ENCODE measurements at places on chromosomes 2 and 18.
A peak's percentile ranks its signal among the peaks of the same experiment; 100 is the strongest.

DNA sequence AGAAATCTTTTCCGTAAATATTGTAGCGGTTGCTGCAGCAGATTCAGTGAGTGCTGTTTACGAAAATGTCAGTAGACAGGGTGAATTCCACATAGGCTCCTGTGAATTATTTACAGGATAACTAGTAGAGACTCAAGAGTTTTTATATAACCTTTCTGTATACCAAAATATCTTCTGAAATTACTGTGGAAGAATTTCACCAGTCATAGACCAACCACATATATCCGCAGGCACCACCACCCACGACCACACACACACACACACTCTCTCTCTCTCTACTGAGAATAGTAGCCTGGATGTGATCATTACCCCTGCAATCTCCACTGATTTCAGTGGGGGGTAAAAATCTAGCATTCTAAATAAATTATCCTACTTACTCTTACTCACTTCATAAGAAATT is 341.8 kb downstream of the RBM43 start:
- no peak for DNase-seq

- no peak for DNase-seq
These were observed 241.6 kb downstream of the PIK3C3 start for GRCh38 chr18:42196651-42197050.

GRCh38 chr18:78156466-78156865 is 823.2 kb upstream of the SALL3 start:
- DNase-seq, result no peak

GRCh38 chr18:4017480-4017879 is 437.6 kb downstream of the DLGAP1 start:
- DNase-seq, result peak; percentile 65

GRCh38 chr18:22194151-22194598 is 24.8 kb downstream of the GATA6 start:
- no peak for DNase-seq

GRCh38 chr18:25825056-25825455 is 265.4 kb downstream of the SS18 start:
- DNase-seq, result no peak

- no peak for DNase-seq
These were observed 1378.4 kb upstream of the PIK3C3 start for GRCh38 chr18:40576507-40577115.

- DNase-seq, result no peak
These were observed 87.1 kb downstream of the TSHZ1 start for GRCh38 chr18:75297731-75298130.

- peak; percentile 21 for DNase-seq
These were observed 4.2 kb upstream of the TMEM185B start for GRCh38 chr2:120227111-120227991.

DNA sequence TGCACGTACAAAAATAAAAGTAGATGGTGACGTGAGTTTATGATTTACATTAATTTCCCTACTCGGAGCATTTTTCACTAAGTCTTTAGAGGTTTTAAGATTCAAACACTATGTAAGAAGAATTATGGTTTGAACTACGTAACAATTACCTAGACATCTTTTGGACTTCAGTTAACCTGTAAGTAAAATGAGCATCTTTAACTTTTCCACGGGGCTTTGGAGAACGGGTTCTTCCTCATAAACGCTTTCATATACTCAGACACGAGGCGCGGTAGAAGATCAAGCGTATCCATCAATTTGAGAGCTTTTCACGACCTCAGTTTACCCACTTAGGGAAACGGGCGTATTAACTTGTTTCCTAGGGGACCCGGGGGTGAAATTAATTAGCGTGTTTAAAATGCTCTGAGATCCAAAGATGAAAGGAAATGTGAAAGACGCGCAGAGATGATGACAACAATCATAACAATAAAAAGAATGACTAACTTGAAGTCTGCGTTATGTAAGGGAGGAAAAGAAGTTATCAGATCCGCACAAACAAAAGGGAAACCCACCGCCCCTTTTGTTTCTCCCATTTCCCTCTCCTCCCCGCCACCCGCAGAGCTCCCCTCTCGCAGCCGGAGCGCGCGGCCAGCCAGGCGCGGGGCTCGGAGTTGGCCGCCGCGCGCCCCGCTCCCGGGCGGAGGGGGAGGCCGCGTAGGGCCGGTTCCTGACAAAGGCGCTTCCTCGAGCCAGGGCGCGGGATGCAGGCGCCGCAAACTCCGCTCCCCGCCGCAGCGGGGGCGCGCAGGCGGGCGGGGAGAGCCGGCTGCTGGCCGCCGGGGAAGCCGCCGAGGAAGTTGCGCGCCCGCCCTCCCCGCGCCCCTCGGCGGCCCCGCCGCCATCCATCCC is 807 bp downstream of the PELI1 start:
- peak; percentile 43 for DNase-seq

- DNase-seq, result no peak
These were observed 141.7 kb upstream of the COPS8 start for GRCh38 chr2:236943841-236944513.

DNA sequence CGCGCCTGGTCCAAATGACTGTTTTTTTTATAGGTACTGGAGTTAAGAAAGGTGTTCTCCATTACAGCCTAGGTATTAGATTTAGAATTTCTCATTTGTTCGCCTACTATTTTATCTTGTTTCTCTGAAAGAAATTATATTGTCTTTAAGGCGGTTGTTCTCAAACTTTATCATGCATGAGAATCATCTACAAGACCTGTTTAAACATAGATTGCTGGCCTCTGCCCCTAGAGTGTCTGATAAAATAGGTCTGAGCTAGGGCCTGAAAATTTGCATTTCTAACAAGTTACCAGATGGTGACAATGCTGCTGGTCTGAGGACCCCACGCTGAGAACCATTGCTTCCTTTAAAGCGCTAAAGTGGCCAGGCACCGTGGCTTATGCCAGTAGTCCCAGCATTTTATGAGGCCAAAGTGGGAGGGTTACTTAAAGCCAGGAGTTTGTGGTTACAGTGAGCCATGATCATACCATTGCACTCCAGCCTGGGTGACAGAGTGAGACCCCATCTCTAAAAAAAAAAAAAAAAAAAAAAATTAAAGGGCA is 34.0 kb upstream of the RNF138 start:
- peak; percentile 51 for DNase-seq

GRCh38 chr2:46459694-46460093 is 19.7 kb upstream of the TMEM247 start:
- DNase-seq, result no peak

DNA sequence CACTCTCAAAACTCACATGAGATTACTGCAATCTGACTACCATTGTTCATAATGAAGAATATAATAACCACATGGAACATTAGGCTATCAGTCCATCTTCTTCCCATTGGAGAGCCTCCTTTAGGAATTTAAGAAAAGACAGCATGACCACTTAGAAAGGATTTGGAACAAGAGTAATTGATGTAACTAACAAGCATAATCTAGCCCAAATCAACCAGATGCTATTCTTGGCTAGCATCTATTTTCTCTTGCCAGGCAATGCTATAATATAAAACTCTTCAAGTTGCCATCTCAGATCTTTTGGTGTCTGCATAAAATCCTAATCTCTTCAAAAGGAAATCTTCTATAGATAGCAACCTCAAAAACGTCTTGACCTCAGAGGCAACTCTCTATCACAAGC is 152.0 kb upstream of the REG3G start:
- no peak for DNase-seq

- no peak for DNase-seq
These were observed 38.4 kb downstream of the ZNF638 start for GRCh38 chr2:71370015-71370414.

DNA sequence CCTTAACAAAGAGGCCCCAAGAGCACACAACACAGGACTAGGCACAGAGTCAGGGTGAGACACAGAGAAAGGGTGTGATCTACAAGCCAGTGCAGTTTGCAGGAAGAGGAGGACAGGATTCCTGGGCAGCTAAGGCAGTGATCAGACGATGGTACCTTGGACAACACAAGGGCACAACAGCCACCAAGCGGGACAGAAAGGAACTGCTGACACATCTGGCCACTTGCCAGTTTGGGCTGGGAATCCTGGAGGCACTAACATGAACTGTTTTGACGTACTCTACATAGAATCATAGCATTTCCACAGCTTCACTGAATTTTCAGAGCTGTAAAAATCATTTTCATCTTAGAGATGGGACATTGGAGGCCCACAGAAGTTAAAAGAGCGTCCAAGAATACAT is 221.5 kb upstream of the SLC35G4 start:
- peak; percentile 46 for DNase-seq

- DNase-seq, result no peak
These were observed 289.7 kb downstream of the EPHA4 start for GRCh38 chr2:221282386-221282785.

DNA sequence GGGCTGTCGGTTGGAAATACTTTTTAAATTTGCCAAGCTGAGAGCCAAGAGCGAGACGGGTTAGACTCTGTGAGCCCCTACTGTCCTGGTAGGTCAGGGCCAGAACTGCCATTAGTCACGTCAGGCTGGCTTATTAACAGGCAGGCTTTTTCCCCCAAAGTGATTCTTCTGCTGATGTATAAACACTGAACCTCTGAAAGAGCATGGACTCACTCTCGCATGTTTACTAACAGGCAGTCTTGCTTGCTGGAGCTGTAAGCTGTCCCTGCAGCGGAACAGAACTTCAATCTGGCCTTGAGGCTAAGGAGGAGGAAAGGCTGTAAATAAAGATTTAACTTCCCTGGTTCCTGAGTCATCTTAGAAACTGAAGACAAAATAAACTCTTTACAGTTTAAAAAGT is 288.4 kb downstream of the PIEZO2 start:
- DNase-seq, result no peak

DNA sequence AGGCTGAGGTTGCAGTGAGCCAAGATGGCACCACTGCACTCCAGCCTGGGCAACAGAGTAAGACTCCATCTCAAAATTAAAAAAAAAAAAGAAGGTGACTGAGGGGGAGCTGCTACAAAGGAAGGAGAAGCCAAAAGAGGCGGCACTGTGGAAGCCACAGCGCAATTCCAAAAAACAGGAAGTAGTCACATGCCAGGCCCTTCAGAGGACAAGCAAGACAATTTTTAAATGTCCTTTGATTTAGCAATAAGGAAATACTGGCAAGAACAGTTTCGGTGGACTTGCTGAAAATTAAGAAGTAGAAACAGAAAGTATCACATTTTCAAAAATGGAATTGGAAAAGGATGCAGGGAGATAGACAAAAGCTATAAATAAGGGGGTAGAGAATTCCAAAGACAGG is 122.8 kb downstream of the OSBPL1A start:
- DNase-seq, result no peak

- no peak for DNase-seq
These were observed 6.4 kb downstream of the MYT1L start for GRCh38 chr2:2324565-2325101.

GRCh38 chr2:36655453-36655852 is 41.1 kb upstream of the VIT start:
- no peak for DNase-seq

Data from H9 (cell line).